Spleen (tissue), 13 donors: ENCODE measurements at places on chromosomes 16 and 17.

- peak; percentile 64 for DNase-seq
Observed at GRCh38 chr16:87331241-87331801, 14.1 kb upstream of the C16orf95 start.

DNA sequence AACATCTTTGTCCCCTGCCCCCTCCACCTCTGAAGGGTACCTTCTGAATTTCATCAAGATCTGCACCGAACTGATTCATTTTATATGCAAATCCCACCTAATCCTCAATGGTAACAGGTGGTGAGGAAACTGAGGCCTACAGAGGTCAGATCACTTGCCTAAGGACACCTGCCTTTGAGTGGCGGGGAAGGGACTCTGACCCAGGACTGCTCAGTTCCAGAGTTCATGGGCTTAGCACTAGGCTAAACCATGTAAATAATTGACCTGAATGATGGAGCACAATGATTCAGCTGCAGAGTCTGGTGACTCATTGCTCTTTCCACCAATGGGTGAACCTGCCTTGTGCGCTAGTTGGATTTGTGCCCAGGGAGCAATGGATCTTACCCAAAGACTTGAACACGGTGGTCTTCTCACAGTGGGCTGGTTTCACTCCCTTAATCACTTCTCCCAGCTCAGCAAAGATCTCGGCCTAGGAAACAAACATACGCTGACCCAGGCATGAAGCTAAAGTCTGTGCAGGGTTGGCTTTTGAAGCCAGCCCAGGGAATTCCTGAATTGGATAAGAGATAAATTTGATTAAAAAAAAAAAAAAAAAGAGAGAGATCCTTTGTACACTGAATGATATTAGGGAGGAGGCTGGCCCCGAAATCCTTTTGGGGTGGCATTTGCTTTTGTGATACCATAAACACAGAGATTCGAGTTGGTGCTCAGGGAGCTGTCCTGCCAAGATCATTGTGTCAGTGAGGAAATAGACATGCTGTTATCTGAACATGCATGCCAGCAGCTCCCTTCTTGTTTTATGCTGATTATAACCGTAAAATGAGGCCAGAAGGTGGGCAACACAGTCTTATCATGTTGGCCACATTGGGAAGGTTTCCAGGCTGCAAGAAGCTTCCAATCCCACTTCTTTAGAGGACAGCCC is 17.0 kb downstream of the CRYM start:
- DNase-seq, result no peak

DNA sequence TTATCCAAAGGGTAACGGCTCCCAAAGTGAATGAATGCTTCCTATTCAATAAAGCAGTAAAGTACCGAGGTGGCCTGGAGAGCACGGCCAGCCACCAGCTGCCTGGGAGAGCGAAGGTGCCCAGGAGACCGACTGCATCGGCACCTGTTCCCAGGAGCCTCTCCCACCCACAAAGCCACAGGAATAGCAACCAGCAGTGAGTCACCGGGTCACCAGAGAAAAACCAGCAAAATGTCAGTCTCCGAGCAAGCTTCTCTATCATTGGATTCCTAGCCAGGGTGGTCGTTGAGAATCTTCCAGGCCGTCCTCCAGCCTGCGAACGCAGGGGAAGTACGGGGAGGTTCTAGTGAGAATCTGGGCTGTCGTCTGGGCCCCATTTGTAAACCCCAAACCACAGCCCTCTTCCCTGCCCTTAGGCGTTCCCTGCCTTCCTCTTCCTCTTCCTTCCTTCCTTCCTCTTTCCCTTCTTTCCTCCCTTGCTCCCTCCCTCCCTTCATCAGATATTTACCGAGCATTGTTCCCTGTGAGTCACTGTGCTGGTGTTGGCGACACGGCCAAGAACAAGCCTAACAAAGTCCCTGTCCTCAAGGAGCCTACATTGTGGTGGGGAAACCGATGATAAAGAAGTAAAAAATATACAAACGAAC is 114.6 kb downstream of the SLC39A11 start:
- DNase-seq, result no peak

- no peak for DNase-seq
Observed at GRCh38 chr17:21361020-21361809, 14.9 kb upstream of the KCNJ12 start.

GRCh38 chr17:40803617-40804082 is 3.9 kb upstream of the KRT28 start:
- peak; percentile 90 for DNase-seq

DNA sequence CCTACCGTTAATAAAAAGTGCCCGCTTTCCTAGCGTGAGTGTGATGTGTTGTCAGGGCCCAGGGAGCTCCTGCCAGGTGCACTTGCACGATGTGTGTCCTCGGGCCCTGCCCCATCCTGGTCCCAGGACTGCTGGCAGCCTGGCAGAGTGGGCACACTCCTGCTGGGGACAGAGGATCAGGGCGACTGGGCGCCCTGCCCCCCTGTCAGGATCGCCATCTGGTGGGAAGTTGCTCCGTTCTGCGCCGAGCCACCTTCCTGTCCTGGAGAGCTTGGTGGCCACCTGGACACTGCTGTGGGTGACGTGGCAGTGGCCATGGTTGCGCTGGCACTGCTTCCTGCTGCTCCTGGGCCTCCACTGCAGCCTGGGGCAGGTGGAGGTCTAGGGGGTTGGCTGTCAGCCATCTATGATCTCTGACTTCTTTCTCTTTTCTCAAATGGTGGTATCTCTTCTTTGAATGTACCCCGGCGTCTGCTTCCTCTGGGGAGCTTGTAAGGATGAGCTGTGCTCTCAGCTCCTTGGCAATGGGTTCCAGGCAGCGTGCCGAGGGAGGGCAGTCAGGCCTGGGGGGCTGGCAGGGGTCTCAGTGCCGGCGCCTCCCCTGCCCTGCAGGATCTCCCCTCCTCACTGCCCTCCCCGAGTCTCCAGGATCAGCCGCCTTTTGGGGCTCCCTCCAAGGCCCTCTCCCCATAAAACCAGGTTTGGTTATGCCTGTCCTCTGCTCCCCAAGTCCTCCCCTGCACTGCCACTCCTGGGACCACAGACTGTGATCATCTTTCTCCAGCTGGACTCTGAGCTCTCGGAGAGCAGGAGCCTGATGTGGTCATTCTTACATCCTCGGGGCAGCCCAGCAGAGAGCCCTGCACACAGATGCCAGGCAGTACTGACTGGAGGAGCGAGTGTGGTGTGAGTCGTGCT is 76.9 kb downstream of the AMFR start:
- DNase-seq, result peak; percentile 64

DNA sequence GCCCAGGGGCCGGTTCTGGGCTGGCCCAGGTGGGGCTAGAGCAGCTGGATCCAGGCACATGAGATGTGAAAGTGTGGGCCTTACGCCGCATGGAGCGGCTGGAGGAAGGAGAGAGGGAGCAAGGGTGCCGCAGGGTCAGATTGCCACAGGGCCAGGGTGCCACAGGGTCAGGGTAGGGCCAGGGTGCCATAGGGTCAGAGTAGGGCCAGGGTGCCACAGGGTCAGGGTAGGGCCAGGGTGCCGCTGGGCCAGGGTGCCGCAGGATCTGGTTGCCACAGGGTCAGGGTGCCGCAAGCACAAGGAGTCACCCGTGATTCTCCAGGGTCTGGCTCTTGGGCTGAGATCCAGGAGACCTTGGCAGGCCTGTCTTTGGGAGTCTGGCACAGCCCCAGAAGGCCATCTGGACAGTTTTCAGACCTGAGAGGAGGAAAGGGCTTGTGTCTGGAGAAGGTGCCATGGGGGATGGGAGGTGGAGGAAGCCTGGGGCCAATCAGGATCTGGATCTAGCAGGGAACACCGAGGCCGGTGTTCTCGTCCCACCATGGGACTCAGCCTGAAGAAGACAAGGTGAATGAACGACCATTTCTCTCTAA is 13.1 kb upstream of the LASP1NB start:
- DNase-seq, result peak; percentile 61
